ENCODE measurements at places on chromosomes 16 and 17. TPM values are rescaled to one million over a fixed set of nuclear protein-coding genes. Genes with fewer than 3 reads are reported as not detected.

The OR1F1 gene
- not detected for total RNA-seq

The SEZ6 gene
- not detected for total RNA-seq

The GJD3 gene
- total RNA-seq, result not detected

The CACNG5 gene
- total RNA-seq, result not detected

The TMEM220 gene
- total RNA-seq, result 8.0 TPM

The AOC3 gene
- total RNA-seq, result 12.4 TPM

The AHSP gene
- total RNA-seq, result not detected

The FLII gene
- total RNA-seq, result 178 TPM

The PRSS21 gene
- total RNA-seq, result 3.8 TPM

The KRTAP4-4 gene
- total RNA-seq, result not detected

GRCh38 chr16:1331712-1332617 is 1.5 kb upstream of the BAIAP3 start:
- DNase-seq, result no peak

- DNase-seq, result no peak
These were observed 12.8 kb upstream of the SKAP1 start for GRCh38 chr17:48442819-48443218.

- peak; percentile 85 for DNase-seq
These were observed 10.9 kb downstream of the COPZ2 start for GRCh38 chr17:48026502-48027321.

DNA sequence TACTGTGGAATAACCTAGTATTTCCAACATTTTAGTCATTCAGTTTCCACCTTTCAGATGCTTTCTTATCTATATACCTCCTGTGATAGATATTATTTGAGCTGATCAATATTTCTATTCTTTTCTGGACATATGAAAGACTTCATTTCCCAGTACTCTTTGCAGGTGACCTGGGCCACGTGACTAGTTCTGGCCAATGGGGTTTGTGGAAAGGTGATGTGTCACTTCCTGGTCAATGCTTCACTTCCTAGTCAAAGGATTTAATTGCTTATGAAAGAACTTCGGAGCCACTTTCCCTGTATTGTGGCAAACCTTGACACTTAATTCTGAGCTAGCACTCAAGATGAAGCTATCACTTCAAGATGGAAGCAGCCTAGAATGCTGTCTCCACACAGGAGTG is 248.9 kb upstream of the FOXF1 start:
- DNase-seq, result no peak

DNA sequence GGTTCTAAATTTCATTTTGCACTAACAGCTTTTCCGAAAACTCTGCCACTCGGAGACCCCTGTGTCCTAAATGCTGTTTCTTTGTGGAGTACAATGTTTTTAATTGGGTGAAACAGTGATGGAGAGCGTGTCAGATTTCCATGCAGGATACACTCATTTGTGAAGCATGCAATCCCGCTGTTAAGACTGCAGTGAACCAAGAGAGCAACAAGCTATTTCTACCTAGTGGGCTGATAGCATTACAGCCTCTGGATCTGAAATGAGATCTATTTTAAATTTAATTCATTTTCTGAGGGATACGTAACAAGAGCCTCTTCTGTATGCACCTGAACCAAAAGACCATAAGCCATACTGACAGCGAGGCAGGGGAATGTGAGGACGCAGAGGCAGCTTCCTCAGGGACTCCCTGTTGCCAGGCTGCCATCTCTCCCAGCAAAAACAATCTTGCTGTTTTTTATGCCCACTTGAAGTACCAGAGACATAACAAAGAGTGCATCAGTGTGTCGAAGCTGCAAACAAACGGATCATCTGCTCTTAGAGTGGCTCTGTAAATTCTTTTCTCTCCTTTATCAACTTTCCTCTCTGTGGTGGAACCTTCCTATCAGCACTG is 199.9 kb upstream of the COX10 start:
- DNase-seq, result no peak

GRCh38 chr16:56558024-56558747 is 6.7 kb upstream of the MT4 start:
- DNase-seq, result no peak

GRCh38 chr16:85376292-85377095 is 236.6 kb upstream of the GSE1 start:
- no peak for DNase-seq

DNA sequence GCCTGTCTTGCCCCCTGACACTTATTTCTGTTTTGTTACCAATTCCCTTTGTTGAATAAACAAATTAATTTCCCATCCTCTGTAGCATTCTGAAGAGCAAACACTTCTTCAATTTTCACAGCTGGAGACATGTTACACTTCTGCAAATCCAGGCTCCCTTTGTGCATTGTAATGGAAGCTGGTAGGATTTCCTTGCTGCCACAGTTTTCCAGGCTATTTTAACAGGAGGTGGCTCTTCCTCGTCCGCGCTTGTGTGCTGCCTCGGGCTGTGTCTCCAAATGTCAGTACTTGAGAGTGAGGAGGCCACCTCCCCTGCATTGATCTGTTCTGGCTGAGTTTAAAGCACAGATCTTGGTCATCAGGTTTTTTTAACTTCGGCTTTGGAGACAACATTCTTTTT is 40.0 kb downstream of the SOST start:
- no peak for DNase-seq

DNA sequence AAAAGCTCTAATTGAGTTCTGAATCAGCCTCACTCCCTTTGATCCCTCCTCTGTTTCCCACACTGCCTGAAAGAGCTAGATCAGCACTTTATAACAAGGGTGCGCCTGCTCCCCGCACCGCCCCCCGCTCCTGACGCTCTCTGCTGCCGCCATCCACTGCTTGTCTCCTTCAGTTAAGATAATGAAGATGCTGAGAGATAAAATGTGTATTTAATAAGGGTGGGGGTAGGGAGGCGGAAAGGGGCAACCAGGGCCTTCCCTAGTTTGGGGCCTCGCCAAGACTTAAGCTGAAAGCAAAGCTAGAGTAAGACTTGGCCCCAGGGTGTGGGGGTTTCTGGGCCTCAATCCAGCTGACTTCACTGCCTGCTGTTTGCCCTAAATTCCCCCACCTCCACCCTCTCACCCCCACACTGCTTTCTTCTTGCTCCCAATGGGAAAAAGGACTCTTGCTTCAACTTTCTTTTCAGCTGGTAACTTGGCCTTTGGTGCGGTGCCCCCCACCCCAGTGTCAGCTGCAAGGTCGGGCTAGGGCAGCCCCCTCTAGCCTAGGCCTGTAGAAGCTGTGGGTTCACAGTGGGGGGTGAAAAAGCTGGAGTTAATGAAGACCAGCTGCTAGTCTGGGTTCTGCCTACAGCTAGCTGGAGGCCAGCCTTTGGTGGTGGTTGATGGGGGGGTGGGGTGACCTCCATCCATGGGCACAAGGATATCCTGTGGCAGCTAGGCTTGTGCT is 1.8 kb upstream of the RARA start:
- no peak for DNase-seq

- no peak for DNase-seq
These were observed 13.2 kb downstream of the DYNLRB2 start for GRCh38 chr16:80554033-80554432.

DNA sequence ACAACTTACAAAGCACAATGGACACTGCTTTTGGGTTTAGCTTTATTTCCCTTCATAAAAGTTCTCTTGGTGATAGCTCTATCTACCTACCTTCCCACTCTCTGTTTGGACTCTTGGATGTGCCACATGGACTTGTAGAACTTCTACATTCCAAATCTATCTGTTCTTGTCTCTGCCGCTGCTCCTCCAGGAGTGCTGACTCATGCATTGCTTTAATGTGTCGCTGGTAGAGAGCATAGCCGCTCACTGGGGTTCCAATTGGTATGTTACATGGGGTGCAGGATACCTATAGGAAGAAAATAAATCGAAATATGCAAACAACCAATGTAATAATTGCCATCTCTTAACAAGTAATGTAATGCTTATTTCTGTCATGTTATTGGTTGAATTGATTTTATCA is 92.1 kb downstream of the TTC19 start:
- DNase-seq, result no peak

DNA sequence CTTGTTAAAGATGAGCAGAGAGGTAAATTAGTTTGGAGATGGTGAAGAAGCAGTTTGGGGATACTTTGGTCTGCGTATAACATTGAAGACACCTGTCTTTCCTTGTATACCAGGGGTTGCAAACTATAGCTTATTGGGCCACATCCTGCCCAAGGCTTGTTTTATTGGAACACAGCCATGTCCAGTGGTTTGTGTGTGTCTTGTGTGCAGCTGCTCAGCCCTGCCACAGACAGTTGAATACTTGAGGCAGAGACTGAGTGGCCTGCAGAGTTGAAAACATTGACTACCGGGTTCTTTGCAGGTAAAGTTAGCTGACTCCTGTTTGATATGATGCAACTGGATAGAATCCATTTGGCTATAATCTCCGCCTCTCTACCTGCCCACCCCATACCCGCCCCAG is 224.4 kb downstream of the PRKCA start:
- DNase-seq, result no peak

GRCh38 chr16:67053767-67054334 is 24.9 kb downstream of the CBFB start:
- no peak for DNase-seq

- DNase-seq, result no peak
These were observed 4.6 kb upstream of the ZFHX3 start for GRCh38 chr16:73052576-73052975.

DNA sequence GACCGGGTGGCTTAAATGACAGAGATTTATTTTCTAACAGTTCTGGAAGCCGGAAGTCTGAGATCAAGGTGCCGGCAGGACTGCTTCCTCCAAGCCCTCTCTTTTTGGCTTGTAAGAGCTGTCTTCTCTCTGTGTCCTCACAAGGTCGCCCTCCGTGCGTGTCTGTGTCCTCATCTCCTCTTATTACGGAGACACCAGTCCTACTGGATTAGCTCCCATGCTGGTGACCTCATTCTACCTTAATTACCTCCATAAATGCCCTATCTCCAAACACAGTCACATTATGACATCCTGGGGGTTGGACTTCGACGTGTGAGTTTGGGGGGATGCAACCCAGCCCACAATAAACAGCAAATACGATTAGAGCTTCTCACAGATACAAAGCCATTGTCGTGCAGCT is 161.5 kb downstream of the FOXL1 start:
- no peak for DNase-seq

DNA sequence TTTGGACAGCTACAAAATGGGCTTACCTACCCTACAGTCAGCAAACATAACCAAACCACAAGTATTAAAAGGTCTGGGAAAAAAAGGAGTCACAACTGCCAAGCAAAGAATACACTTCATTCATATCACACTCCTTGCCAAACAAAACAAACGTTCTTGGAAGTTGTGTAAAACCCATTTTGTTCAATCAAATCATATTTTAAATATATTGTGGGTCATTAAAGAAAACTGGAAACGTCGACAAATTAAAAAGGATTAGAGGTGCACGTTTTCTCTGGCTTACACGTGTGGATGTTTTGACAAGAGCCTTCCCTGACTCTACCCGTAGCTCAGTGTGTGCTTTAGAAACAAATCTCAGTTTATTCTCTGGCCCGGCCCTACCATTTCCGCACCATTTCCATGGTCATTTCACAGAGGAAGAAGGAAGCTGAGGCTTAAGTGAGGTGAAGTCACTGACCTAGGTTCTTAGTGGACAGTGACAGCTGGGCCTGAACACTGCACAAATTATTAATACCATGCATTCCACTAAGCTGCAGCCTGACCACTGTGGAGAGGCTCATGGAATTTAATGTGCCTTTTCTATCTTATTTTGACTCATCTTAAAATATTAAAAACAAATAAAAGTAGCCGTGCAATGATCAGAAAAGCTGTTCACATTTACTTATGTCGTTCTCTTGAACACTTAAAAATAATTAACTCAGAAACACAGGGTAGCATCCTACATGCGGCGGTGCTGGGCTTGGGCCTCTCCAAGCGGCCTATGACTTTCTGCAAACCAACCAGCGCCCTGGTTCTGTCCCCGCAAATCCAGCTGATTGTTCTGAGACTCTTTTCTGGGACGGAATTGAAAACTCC is 968 bp downstream of the CEP112 start:
- no peak for DNase-seq

DNA sequence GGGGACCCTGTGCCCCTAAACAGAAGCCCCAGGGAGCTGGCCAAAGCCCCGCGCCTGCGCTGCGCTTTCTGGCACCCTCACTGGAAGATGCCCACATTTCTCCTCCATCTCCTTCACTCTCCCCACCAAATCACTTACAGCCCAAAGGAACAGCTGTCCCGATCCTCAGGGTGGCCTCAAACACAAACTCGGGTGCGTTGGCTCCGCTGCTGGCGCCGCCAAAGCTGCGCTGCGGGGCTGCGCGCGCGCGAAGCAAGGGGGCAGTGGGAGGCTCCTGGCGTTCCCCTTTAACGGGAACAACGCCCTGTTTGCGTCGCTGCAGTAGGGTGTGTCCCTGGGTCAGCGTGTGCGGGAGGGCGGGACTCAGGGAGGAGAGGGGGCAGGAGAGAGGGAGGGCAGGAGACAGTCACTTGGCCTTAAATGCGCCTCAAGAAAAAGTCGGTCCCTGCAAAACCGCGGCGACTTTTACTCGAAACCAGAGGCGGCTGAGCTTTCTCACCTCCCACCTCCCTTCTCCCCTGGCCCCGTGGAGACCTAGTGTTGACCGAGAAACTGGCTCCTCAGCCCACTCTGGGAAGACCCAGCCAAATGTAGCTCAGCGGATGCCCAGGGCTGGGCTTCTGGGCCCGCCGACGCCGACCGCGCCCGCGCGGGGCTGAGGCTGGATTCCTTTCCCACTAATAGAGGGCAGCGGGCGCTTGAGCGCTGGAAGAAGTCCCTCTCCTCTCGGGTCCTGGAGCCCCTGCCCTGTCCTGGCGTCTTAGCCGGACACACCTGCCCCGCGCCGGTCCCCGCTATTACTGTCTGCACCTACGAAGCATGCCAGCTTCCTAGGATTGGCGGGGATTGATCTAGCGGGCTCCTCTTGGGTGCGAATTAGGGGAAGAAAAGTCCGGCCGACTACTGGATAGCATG is 2.6 kb downstream of the PMP22 start:
- DNase-seq, result peak; percentile 86

GRCh38 chr17:73342541-73343167 is 30.9 kb upstream of the CDC42EP4 start:
- DNase-seq, result no peak

DNA sequence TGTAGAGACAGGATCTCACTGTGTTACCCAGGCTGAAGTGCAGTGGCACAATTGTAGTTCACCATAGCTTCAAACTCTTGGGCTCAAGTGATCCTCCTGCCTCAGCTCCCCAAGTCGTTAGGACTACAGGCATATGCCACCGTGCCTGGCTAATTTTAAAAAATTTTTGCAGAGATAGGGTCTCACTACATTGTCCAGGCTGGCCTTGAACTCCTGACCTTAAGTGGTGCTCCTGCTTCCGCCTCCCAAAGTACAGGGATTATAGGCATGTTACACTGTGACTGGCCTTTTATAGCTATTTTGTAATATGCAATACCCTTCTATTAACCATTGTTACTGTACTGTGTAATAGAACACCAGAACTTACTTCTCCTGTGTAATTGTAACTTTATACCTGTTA is 139.3 kb upstream of the ZNF267 start:
- DNase-seq, result no peak

GRCh38 chr16:85634747-85635544 is 21.8 kb downstream of the GSE1 start:
- no peak for DNase-seq

GRCh38 chr17:42288803-42289610 is 709 bp downstream of the STAT5A start:
- DNase-seq, result peak; percentile 70

All from ovary (tissue), 10 donors.